ENCODE measurements at places on chromosomes 6 and 20. TPM values are rescaled to one million over a fixed set of nuclear protein-coding genes. Genes with fewer than 3 reads are reported as not detected.

DNA sequence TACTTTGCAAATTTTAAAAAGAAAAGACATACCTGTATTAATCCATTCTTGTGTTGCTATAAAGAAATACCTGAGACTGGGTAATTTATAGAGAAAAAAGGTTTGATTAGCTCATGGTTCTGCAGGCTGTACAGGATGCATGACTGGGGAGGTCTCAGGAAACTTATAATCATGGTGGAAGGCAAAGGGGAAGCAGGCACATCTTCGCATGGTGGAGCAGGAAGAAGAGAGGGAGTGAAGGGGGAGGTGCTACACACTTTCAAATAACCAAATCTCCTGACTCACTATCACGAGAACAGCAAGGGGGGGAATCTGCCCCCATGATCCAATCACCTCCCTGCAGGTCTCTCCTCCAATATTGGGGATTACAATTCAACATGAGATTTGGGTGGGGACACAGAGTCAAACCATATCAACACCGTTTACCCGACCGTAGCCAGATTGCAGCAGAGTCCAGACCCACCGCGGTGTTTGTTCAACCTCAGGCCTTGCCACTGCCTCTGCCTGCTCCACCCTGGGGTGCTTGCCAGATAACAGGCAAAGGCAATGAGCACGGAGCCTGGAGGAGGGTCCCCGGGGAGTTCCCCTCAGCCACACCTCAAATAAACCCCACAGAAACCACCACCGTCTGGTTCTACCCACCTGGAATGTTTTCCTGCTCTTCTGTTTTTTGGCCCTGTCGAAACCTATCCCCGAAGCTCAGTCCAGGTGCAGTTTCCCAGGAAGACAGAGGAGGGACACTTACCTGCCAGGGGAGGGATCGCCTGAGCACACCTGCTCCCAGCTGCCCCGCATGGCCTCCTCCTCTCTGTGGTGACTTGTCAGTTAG is 142.2 kb upstream of the AFDN start:
- DNase-seq: no peak

- DNase-seq: no peak
Measured at GRCh38 chr6:89197141-89197540, 20.0 kb downstream of the GABRR1 start.

The PRDM13 gene
- total RNA-seq: not detected

- DNase-seq: no peak
Measured at GRCh38 chr6:117550618-117551242, 51.6 kb downstream of the GOPC start.

The MYMX gene
- not detected for total RNA-seq

All from kidney epithelial cell (primary cell).